ENCODE measurements at places on chromosomes 16 and 17.

DNA sequence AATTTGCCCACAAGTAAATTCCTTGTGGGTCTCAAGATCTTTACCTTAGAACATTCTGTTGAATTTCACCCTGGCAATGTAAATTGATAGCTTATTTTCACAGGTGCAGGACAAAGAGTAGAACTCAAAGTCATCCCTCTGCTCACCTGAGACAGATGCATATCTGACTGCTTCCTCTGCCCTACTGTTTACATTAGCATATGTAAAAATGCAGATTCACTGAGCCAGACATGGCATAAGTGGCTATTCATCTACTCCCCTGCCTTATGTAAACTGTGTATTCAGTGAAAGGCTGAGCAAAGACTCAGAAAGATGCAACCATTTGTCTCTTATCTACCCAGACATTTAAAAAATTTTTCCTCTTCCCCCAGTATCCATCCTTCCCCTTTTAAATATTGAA, 22.3 kb upstream of the MILR1 start:
- DNase-seq = no peak

GRCh38 chr17:58590377-58590776, 75.9 kb upstream of the MTMR4 start:
- DNase-seq = no peak

DNA sequence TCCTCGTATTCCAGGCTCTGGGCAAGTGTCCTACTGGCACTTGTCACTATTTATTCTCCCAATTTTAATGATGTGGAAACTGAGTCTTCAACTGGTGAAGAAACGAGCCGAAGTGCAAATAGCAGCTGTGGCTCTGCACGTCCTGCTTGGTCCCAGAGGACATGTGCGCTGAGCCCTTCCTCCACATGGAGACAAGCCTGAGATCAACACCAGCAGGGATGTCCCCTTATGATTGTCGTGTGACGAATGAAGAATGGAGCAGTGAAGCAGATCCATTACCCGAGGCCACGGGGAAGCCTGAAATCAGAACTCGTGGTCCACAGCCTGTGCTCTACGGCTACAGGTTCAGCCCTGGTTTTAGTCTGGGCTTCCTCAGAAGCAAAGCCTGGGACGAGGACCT, 61.0 kb downstream of the FOXL1 start:
- DNase-seq = no peak

DNA sequence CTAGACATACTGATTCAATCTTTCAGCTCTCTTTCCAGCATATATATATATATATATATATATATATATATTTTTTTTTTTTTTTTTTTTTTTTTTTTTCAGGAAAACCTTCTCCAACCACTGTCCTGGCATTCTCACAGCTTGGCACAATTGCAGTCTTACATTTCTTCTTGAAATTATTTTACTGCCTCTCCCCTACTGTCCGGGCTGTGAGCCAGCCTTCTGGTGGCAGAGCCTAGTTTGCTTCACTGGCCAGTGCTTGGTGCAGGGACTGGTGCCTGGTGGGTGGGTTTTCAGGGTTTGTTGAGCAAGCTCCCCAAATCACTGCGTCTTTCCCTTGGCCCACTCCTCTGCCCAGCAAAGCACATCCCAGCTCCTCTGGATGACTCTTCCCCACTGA, 28.5 kb downstream of the PRSS54 start:
- DNase-seq = no peak

- no peak for DNase-seq
Observed at GRCh38 chr17:29608986-29609385, 13.7 kb downstream of the CORO6 start.

GRCh38 chr17:64992325-64992802, 64.2 kb downstream of the GNA13 start:
- no peak for DNase-seq

Data from stimulated activated CD4-positive, alpha-beta T cell treated with anti-CD3 and anti-CD28 coated beads, Interleukin-15, amount 100 ng/mL, for 48 hours (primary cell).